Central memory CD8-positive, alpha-beta T cell (primary cell): ENCODE measurements at places on chromosomes 2 and 18.

DNA sequence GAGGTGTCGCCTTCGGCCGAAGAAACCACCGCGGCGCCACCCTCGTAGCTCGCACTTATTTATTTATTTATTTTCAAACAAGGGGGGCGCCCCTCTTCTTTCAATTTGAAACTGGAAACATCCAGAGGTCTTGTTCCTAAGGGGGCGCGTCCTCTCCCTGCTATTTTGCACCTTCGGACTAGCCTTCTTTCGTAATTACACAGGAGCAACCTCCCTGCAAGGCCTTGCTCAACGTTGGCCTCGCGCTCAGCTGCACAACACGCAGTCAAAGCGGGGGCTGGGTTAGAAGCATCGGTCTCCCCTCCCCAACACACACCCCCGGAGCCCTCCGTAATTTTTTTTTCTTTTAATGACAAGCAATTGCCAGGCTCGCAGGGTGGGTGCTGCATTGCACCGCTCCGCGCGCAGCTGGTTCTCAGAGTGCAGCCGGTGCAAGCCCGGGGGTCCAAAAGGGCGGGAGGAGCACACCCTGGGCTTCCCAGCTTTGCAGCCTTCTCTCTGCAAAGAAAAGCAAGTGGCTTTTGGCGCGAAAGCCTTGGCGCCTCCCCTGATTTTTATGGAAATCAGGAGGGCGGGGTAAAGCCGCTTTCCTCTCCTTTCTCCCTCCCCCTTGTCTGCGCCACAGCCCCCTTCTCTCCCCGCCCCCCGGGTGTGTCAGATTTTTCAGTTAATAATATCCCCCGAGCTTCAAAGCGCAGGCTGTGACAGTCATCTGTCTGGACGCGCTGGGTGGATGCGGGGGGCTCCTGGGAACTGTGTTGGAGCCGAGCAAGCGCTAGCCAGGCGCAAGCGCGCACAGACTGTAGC lies at the start of gene MYCN:
Gene MYCN, plus strand, starts transcription at position 697 of the 807 bp plus-strand sequence. CDS start 1,515 bp downstream, outside the sequence.
- DNase-seq: no peak

DNA sequence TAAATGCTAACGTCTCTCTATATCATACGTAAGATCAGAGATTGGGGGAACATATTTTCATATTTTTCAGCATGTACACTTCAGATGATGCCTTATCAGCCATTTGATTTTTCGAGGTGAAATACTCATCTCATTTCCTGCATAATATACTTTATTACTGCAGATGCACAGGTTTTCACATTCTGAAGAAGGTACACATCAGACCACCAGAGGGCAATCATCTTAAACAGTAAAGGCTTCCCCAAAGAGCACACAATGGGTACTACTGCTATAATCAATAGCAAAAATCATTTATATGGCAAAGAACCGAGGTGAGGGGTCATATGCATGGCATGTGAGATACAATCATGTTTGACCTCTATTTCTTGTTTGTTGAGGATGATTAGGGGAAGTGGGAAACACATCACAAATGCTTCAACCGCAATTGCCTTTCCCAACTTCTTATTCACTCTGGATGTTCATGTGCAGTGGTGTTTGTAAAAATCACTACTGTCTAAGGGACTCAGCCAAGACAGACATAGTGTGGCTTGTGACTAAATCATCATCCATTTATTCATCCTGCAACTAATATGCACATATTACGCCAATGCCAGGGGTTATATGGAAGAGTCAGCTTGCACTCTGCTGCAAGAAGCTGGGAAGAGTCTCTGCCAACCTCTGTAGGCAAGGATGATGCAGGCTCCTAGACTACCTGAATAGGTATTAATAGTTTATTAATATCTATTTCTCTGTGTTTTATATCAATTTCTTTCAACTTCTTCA lies 118.7 kb downstream of the EPB41L3 start:
- DNase-seq: no peak

- no peak for DNase-seq
These were observed 51.7 kb upstream of the ATP5MC3 start for GRCh38 chr2:175233135-175233719.

DNA sequence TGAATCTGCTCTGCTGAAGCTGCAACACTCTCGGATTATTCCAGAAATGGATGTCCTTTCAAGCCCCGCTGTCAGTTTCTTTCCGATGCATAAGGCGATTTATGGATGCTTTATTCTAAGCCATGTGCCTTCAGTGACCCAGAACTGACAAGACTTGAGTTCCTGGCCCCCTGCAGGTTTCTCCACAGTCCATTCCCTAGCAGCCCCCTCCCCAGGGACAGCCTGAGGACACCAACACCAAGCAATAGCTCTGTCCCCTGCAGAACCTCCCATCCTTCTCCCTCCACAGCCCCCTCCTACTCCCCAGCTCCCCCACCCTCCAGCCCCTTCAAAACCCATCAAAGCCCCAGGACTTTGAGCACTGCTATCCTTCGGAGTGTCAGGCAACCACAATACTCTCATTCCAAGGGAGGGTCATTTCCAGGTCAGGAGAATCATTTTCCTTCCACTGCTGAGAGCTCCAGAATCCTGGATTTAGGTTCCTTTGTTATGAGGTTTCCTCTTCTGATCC lies 24.6 kb upstream of the SPP2 start:
- DNase-seq: no peak

DNA sequence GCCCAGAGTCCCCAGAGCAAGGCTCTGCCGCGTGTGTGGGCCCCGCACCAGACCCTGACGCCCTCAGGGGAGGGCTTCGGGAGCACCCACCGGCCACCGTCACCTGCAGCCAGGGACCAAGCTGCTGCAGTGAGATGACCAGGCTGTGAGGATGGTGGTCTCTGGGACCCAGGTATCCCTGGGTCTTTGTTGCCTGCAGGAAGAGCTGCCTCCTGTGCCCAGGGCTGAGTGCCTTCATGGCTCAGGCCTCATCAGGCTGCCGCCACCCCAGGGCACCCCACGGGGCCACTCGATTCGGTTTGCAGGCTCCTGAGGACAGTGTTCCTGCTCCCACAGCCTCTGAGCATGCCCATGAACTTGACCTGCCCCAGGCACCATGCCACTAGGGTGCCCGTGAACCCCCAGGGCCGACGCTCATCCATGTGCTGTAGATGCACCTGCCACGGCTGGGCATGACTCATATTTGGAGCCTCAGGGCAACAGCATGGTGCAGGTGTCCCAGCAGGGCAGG lies 109.8 kb downstream of the FAM210A start:
- DNase-seq: no peak

DNA sequence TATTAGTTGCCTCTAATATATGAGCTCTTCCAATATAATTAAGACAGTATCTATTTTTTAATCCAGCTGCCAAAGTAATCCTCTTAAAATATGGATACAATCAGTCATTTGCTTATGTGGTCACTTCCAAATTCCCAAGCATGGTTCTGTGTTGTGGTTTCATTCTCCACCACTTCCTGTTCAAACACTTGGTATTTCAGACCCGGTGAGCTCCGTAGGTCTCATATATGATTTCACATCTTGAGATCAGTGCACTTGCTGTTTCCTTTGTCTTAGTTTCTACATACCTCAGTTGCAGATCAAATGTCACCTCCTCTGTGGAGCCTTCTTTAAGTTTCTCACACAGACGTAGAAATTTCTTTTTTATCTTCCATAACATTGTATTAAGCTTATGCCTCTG lies 254.2 kb downstream of the KCNS3 start:
- no peak for DNase-seq

- DNase-seq: no peak
These were observed 344 bp upstream of the MRPL33 start for GRCh38 chr2:27771202-27771547.

GRCh38 chr2:7011356-7012083 lies 94.3 kb downstream of the RNF144A start:
- no peak for DNase-seq

DNA sequence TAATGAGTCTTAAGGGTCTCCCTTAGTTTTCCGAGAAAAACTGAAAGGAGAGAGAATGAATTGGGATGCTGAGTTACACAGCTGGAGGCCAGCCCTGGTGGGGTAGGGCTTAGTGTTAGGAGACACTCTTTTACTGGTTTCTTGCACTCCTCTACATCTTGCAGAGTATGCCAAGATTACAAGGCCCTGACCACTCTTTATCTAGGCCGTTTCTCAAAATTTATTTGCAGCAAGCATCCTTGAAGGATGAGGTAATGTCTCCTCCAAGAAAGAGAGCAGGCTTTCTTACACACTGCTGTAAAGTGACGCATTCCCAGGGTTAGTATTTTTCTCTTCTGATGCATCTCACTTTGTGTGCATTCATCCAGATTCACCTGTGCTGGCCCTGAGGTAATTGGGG lies 166.2 kb downstream of the TDRD15 start:
- DNase-seq: no peak

- no peak for DNase-seq
These were observed 45.4 kb upstream of the LRATD1 start for GRCh38 chr2:14587119-14587518.

DNA sequence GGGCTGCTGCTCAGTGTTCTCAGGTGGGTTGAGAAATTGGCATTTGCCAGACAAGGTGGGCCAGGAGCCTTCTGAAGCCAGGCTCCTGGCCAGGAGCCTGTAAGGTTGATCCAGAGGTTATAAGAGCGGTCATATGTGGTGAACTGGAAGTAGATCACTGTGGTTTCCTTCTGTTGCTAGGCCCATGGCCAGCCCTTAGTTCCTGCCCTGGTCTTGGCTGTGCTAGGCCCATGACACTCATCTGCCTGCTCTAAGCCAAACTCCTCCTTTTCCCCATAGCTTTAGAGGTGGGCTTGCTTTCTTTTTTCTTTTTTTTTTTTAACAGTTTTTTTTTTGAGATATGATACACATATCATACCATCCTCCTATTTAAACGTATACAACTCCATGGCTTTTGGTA lies 5.0 kb upstream of the MGAT5 start:
- no peak for DNase-seq

- no peak for DNase-seq
These were observed 103.1 kb downstream of the MCFD2 start for GRCh38 chr2:46812361-46813019.

DNA sequence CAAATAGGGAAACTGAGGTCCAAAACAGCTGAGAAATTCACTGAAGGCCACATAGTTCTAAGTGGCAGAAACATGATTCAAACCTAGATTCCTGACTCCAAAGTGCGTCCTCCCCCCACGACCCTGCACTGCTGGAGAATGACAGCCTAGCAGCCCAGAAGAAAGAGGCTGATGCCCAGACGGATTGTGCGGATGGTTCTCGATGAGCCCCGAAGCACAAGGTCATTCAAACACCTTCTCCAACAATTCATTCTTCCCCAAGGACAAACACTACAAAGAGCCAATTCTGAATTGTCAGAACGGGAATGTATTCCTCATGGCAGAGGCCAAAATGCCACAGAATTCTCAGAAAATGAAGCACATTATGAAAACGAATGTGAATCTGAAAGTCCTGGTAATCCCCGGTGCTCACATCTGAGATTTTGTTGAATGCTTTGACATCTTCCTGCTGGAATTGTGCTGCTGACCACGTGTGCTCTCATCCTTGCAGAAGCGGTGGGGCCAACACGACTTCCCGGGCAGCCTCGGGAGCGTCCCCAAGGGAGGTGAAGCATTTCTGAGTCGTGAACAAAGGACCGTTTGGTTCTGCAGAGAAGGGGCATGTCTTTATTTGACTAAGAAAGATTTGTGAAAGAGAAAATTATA lies 337.0 kb downstream of the EIPR1 start:
- DNase-seq: no peak

GRCh38 chr2:30454571-30454970 lies 7.5 kb downstream of the LCLAT1 start:
- no peak for DNase-seq

GRCh38 chr2:108124736-108125495 lies 114.9 kb upstream of the SULT1C3 start:
- DNase-seq: no peak
